ENCODE measurements at places on chromosomes 1 and 21. TPM values are rescaled to one million over a fixed set of nuclear protein-coding genes. Genes with fewer than 3 reads are reported as not detected.

GRCh38 chr21:26185446-26185845, 14.9 kb upstream of the APP start:
- H3K27ac ChIP-seq = no peak overlapping the region
- no peaks in the 10 kb centered on the region for H3K4me1 ChIP-seq
- no peak for DNase-seq
- H3K27me3 ChIP-seq = peaks cover 5% of the 10 kb centered on the region
- no peak overlapping the region for H3K4me3 ChIP-seq

GRCh38 chr1:208988811-208989222, 594.7 kb upstream of the CAMK1G start:
- no peak overlapping the region for H3K27ac ChIP-seq
- no peaks in the 10 kb centered on the region for H3K4me1 ChIP-seq
- H3K27me3 ChIP-seq = no peaks in the 10 kb centered on the region
- H3K36me3 ChIP-seq = no peaks in the 10 kb centered on the region
- H3K4me3 ChIP-seq = no peak overlapping the region

CD2 gene
- total RNA-seq = not detected

DNA sequence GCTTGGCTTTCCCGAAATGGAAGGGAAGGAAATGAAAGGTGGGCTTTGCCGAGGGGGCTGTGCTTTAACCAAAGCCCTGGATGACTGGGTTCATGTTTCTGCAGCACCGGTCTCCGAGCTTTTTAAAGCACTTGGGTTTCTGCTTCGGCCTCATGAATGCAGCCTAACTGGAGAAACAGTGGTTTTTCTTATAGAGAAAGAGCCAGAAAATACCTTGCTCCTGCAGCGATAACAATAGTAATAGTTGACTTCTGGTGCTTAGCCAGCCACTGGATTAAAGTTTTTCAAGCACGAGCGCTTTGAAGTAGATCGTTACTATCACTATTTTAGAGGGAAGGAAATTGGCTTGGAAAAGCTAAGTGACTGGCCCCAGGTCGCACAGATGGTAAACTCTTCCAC, 500 bp upstream of the DOCK7 start:
- peak overlapping the region; percentile 87 for H3K27ac ChIP-seq
- DNase-seq = peak; percentile 31
- peak overlapping the region; percentile 64 for H3K4me3 ChIP-seq
- H3K36me3 ChIP-seq = no peaks in the 10 kb centered on the region
- peaks cover 16% of the 10 kb centered on the region for H3K4me1 ChIP-seq
- H3K27me3 ChIP-seq = no peaks in the 10 kb centered on the region

GRCh38 chr1:23111600-23112535, 56.8 kb downstream of the LUZP1 start:
- no peaks in the 10 kb centered on the region for H3K27me3 ChIP-seq
- peak; percentile 43 for DNase-seq
- H3K36me3 ChIP-seq = peaks cover 6% of the 10 kb centered on the region
- peaks cover 11% of the 10 kb centered on the region for H3K4me1 ChIP-seq

DNA sequence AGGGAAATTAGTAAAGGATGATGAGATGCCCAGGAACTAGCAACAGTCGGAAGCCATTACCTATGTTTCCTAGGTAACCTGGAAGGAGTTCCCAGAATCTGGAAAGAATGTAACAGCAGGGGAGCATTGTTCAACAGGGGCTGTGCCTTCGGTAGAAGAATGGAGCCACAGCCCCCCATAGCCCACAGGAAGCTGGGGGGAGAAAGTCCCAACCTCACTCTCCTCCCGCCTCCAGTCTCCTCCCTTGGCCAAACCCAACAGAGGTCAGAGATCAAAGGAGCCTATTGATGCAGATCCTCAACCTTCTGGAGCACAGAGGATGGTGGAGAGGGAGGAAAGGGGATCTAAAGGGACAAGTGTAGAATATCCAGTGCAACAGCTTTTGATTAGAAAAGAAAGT, 131.5 kb upstream of the SLC44A3 start:
- H3K4me1 ChIP-seq = peaks cover 12% of the 10 kb centered on the region
- H3K27ac ChIP-seq = peak overlapping the region; percentile 70
- H3K27me3 ChIP-seq = no peaks in the 10 kb centered on the region

- peak; percentile 73 for DNase-seq
- H3K4me3 ChIP-seq = no peak overlapping the region
- H3K27me3 ChIP-seq = no peaks in the 10 kb centered on the region
- H3K4me1 ChIP-seq = no peaks in the 10 kb centered on the region
These were observed 7.3 kb upstream of the ANKRD13C start for GRCh38 chr1:70361727-70362398.

DNA sequence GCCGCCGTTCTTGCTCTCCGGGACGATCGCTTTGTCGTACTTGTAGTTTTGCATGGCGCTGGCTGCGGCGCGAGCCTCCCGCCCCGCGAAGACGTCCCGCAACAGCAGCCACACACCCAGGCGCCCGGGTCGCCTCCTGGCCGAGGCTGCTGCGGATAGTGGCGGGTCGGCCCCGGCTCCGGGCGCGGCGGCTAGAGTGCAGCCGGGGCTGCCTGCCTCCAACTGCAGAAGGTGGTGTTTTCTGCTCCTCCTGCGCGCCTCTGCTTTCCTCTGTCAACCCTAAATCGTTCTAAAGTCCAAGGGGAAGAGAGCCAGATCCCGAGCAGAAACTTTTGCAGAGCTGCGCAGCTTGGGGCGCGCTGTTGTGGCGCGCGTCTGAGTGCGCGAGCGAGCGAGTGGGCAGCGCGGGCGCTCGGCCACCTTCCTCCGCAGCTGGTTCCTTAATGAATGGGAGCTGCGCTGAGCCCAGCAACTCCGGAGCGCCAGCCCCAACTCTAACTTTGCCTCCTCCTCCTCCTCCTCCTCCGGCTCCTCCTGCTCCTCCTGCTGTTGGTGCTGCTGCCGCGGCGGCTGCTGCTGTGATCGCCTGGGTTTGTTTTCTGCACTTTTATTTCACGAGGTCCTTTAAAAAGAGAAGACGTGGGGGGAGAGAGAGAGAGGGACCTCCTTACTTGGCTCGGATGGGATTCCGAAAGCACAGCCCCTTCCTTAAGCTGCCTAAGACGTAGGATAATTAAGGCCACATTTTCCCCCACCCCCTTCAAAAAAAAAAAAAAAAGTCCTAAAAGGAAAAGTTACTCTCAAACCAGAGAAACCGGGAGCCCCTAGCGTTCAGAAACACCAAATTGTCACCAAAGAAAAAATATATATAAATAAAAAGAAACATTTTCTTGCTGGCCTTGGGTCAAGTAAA, at the start of gene PLPP3:
Gene PLPP3, minus strand, starts transcription at position 601 of the 913 bp plus-strand sequence. Its CDS starts 547 bp downstream, at position 54.
- peaks cover 2% of the 10 kb centered on the region for H3K4me1 ChIP-seq
- peak within 1 kb of the TSS; percentile 79 for H3K27ac ChIP-seq

C1orf87 gene
- total RNA-seq = not detected

- H3K4me1 ChIP-seq = peaks cover 5% of the 10 kb centered on the region
- H3K36me3 ChIP-seq = no peaks in the 10 kb centered on the region
- no peaks in the 10 kb centered on the region for H3K27me3 ChIP-seq
These were observed 16.1 kb downstream of the TIE1 start for GRCh38 chr1:43316738-43317520.

DNA sequence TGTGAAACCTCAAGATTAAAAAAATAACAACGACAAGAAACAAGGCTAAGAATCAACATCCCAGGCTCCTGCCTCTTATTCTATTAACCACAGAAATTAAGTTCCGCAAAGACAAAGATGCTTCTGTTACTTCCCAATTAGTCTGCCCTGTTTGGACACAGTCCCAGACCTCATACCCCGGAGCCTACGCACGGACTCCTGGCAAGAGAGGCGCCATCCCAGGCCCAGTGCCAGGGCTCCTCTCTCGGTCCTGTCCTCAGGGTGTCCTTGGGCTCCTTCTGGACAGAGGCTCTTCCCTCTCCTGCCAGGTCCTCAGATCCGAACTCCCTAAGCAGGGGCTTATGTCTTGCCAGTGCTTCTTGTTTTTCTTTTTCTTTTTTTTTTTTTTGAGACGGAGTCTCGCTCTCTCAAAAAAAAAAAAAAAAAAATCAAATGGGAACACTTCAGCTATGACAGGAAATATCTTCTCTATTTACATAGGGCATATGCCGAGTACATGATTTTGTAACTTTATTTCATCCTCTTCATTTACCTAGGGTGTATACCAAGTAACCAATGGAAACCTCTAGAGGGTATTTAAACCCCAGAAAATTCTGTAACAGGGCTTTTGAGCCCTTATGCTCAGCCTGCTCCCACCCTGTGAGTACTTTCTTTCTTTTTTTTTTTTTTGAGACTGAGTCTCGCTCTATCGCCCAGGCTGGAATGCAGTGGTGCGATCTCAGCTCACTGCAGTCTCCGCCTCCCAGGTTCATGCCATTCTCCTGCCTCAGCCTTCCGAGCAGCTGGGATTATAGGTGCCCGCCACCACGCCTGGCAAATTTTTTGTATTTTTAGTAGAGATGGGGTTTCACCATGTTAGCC, 11.7 kb upstream of the ENO1 start:
- H3K4me1 ChIP-seq = peaks cover 8% of the 10 kb centered on the region
- H3K27ac ChIP-seq = peak overlapping the region; percentile 22
- H3K4me3 ChIP-seq = peak overlapping the region; percentile 0
- H3K27me3 ChIP-seq = no peaks in the 10 kb centered on the region

GRCh38 chr1:56174176-56174885, 405.0 kb downstream of the PLPP3 start:
- no peak overlapping the region for H3K27ac ChIP-seq
- H3K4me1 ChIP-seq = peaks cover 5% of the 10 kb centered on the region
- no peaks in the 10 kb centered on the region for H3K27me3 ChIP-seq
- H3K4me3 ChIP-seq = no peak overlapping the region
- DNase-seq = no peak

- H3K27me3 ChIP-seq = peaks cover 2% of the 10 kb centered on the region
- no peaks in the 10 kb centered on the region for H3K36me3 ChIP-seq
- peak; percentile 49 for DNase-seq
- H3K4me3 ChIP-seq = no peak overlapping the region
These were observed 12.2 kb downstream of the CITED4 start for GRCh38 chr1:40849801-40850592.

DNA sequence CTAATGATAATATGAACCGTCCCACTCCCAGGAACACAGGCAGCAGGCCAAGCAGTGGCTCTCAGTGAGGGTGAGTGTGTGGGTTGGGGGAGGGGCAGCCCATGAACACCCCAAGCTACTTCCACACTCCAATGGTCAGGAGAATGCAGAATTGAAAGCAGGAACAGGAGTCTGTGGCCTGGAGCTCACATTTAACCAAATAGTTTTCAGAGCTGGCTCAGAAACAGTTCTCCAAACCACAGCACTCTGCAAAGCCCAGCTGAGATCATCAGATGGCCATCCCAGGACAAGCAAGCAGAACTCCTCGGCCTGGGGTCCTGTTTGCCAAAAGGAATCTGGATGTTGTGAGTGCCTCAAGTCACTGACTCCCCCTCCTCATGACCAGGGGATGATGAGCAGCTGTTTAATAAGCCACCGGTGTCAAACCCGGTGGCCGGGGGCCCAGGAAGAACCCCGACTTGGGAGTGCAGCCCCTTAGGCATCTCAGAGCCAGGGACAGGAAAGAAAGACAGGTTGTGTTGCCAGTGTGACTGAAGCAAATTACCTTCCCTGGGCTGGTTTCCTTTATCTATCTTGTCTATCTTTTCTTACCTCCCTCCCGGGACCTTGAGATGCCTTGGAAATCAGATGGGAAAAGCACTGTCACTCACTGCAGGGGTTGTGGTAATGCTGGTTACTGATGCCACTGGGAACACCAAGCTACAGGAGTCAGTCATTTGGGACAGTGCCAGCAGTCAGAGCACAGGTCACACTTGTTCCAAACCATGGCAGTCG, 20.4 kb downstream of the DEGS1 start:
- no peaks in the 10 kb centered on the region for H3K27me3 ChIP-seq
- no peak overlapping the region for H3K4me3 ChIP-seq
- peaks cover 16% of the 10 kb centered on the region for H3K4me1 ChIP-seq

GRCh38 chr21:29643289-29643688, 296.5 kb downstream of the GRIK1 start:
- H3K4me1 ChIP-seq = peaks cover 2% of the 10 kb centered on the region
- no peaks in the 10 kb centered on the region for H3K36me3 ChIP-seq
- H3K27ac ChIP-seq = no peak overlapping the region
- DNase-seq = no peak
- H3K27me3 ChIP-seq = no peaks in the 10 kb centered on the region
- no peak overlapping the region for H3K4me3 ChIP-seq

PPFIA4 gene
- total RNA-seq = 5.4 TPM

GRCh38 chr1:7326366-7326765, 444.7 kb upstream of the VAMP3 start:
- no peak for DNase-seq
- no peaks in the 10 kb centered on the region for H3K36me3 ChIP-seq
- no peak overlapping the region for H3K4me3 ChIP-seq
- H3K27ac ChIP-seq = no peak overlapping the region
- no peaks in the 10 kb centered on the region for H3K27me3 ChIP-seq

DNA sequence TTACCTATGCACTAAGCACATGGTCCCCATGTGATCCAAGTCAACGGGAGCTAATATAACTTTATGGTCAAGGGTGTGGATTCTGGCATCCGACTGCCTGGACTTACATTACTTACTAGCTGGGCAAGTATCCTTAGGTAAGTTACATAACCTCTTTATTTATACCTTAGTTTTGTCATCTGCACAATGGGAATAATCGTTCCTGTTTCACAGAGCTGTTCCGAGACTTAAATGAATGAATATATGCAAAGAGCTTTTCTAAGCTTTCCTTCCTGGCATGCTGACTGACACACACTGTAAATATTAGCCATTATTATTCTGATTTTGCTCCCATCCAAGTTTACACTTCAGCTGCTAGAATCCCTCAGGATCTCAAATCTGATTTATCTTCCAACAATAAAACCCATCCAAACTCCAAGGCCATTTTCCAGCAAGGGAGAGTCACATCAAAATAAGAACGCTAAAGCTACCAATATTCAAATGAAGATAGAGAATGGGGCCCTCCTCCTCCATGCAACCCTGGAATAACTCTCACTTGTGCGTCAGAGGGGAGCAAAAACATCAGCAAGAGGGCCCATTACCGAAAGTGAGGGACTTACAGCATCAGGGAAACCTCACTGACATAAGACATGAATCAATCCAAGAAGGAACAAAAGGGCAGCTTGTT, 115.6 kb upstream of the KAZN start:
- H3K36me3 ChIP-seq = no peaks in the 10 kb centered on the region
- peaks cover 8% of the 10 kb centered on the region for H3K4me1 ChIP-seq
- H3K27me3 ChIP-seq = no peaks in the 10 kb centered on the region
- H3K4me3 ChIP-seq = no peak overlapping the region
- no peak for DNase-seq
- no peak overlapping the region for H3K27ac ChIP-seq

DNA sequence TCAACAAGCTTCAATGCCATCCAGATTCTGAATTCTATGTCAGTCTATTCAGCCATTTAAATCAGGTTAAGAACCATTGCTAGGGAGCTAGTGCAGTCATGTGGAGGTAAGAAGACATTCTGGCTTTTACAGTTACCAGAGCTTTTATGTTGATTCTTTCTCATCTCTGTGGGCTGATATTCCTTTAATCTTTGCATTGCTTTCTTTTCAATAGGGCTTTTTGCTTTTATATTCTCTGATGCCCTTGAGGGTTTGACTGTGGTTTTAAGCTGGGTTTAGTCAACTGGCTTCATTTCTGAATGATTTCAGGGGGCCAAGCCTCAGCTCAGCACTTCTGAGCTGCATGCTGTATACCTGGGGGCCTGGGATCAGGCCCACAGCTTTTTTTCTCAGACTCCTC, 51.0 kb upstream of the GORAB start:
- H3K4me3 ChIP-seq = no peak overlapping the region
- H3K36me3 ChIP-seq = no peaks in the 10 kb centered on the region
- no peaks in the 10 kb centered on the region for H3K4me1 ChIP-seq
- H3K27ac ChIP-seq = no peak overlapping the region
- no peak for DNase-seq

- no peak overlapping the region for H3K27ac ChIP-seq
- H3K27me3 ChIP-seq = peaks cover 10% of the 10 kb centered on the region
- DNase-seq = no peak
- no peaks in the 10 kb centered on the region for H3K36me3 ChIP-seq
These were observed 25.4 kb upstream of the RGS16 start for GRCh38 chr1:182629499-182630096.

ITLN2 gene
- total RNA-seq = not detected
